ENCODE measurements at places on chromosomes 1 and 21.

DNA sequence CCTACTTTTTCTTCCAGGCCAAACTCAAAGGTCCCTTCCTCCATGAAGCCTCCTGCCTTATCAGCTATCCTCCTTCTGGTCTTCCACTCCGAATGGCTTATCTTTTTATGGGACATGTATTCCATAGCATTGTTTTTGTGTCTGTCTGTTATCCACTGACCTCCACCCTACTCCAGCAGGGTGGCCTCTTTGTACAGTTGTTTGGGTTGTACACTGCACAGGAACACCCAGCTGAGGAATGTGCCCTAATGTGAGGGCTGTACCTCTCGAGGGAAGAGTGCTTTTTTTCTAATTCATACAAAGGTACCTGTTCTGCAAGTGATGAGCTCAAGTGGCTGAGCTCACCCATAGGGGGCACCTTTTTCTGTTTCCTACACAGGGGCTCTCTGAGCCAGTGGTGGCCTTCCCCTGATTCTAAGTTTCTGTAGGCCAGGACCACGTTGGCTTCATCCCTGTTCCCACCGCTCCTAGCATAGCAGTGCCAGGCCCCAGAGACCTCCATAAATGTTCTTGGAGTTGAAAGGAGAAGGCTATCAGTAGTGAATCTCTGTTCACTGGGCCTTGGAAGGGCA is 108.2 kb downstream of the FOXD2 start:
- DNase-seq: no peak

GRCh38 chr1:53126495-53126894 is 15.9 kb downstream of the SLC1A7 start:
- no peak for DNase-seq

DNA sequence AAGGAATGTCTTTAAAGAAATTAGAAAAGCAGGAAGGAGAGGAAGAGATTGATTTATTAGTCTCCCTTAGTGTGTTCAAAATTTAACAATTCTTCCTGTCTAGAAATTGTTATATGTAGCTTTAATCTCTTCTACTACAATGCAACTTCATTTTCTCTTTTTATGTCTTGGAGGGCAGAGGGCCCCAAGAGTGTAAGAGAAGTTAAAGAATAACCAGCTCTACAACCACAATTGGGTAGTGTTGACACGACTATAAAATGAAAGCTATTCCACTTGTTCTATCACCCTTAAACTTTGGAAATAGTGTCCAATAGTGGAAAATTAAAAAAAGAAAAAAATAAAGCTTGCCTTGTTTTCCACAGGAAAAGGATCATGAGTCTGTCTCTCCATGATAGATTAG is 82.6 kb upstream of the DPYD start:
- DNase-seq: peak; percentile 22

DNA sequence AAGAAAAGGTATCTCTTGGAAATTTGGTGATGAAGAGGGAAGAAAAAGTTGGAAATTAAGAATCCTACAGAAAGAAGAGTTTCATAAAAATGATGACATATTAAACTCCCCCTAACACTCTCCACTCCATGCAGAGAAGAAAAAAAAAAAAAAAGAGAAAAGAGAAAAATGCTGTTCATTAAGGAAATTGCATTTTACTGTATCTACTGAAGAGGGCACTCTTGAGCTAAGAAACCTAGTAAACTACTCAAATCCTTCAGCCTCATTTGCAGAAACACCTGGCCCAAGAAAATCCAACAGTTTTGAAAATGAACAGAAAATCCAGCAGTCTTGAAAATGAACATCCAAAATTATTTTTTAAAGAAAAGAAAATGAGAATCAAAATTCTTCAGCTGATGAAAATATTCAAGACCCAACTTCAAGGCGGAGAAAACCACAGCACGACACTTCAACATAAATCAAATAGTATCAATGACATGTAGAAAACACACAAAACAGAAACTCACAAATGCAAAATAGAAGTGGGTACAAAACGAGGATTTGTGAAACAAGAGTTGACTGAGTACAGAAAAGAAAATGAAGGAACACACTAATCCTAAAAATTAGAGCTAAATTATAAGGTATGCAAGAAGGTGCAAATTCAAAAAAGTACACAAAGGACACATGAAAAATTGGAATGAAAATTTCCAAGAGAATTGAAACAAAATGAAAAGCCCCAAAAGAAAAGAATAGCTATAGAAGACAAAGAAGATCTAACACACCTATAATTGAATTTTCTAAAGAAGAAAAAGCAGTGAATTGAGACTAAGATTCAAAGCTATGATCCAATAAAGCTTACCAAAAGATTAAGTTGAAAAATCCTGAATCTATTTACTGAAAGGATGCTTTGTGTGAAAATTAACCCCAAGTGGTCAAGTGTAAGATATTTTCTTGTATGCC is 73.2 kb upstream of the DNAJC6 start:
- DNase-seq: peak; percentile 57

DNA sequence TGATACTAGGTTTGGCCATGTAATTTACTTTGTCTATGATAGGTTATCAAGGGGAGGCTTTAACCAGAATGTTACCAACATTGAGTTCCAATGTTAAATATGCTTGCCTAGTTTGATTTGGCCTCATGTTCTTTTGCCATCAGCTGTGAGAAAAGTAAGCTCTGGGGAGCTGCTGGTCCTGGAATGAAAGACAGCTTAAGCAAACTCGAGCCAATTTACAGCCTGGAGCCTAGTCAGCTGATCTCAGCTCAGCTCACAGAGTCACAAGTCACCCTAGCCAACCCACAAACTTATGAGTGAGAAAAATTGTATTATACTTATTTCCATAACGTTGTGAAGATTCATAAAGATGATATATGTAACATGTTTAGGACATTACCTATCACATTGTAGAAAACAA is 426.7 kb downstream of the RWDD3 start:
- no peak for DNase-seq

- DNase-seq: peak; percentile 50
These were observed 75.2 kb upstream of the B3GALT5 start for GRCh38 chr21:39537571-39537970.

GRCh38 chr1:63810936-63811469 is 37.2 kb downstream of the ROR1 start:
- DNase-seq: peak; percentile 71

DNA sequence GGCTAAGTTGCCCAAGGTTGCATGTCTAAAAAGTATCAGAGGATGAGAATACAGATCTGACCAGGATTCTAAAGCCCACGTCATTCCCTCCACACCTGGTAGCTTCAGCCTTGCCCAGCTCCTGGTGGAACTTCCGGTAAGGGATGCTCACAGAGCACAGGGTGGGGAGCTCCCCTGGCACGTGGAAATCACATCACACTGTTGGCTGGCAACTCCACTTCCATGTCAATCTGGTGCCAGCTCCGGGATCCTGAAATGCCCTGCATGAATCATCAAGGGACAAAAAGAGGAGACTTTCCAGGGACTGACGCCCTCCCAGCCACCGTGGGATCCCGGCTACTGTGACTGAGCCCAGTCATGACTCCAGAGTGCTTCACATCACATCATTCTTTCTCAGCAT is 12.4 kb upstream of the BCAR3 start:
- DNase-seq: peak; percentile 94

- peak; percentile 92 for DNase-seq
These were observed 66.1 kb downstream of the ADARB1 start for GRCh38 chr21:45140346-45140940.

DNA sequence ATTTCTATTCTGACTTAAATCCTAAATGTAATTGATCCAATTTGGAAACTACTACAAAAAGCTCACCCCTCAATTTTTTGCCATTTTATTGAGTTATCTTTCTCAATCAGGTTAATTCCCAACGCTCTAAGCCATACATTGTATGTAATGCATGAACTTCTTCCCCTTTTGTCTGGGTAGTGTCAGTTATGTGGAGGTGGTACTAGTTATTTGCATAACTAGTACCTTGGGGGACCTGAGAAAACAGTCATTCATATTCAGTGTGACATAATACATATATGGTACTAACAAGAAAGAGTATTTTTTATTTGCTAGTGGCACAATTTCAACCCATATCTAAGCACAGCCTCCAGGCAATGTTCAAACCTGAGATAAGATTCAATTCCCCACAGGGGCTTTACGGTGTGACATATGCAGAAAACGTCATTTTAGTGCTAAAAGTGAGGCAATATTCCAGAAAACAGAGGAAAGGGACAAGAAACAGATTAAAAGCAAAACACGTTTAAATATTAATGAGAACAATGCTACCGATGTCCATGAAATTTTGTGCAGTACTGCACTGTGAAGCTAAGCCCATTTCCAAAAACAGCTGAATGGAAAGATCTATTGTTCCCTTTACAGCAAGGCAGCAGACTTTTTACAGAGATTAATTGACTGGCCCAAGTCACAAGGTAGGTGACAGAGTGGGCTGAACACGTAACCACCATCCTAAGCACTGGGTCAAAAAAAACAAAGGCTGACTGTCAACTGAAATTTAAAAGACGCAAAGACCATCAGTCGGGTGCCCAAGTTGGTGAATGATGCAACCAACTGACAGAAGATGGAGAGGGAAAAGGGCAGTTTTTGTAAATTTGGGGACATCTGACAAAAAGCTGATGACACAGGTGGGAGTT is 1.4 kb downstream of the HLCS start:
- DNase-seq: peak; percentile 5

Measured in kidney tubule cell (primary cell).